Left ventricle myocardium inferior (tissue), 1 donor: ENCODE measurements at places on chromosomes 3 and 15. TPM values are rescaled to one million over a fixed set of nuclear protein-coding genes. Genes with fewer than 3 reads are reported as not detected.

- H3K27ac ChIP-seq, result no peak overlapping the region
- H3K36me3 ChIP-seq, result no peaks in the 10 kb centered on the region
- no peak overlapping the region for H3K4me3 ChIP-seq
- no peak for DNase-seq
Measured at GRCh38 chr3:127337911-127338531, 50.2 kb upstream of the PRR20G start.

Gene FRG2C
- total RNA-seq, result not detected

DNA sequence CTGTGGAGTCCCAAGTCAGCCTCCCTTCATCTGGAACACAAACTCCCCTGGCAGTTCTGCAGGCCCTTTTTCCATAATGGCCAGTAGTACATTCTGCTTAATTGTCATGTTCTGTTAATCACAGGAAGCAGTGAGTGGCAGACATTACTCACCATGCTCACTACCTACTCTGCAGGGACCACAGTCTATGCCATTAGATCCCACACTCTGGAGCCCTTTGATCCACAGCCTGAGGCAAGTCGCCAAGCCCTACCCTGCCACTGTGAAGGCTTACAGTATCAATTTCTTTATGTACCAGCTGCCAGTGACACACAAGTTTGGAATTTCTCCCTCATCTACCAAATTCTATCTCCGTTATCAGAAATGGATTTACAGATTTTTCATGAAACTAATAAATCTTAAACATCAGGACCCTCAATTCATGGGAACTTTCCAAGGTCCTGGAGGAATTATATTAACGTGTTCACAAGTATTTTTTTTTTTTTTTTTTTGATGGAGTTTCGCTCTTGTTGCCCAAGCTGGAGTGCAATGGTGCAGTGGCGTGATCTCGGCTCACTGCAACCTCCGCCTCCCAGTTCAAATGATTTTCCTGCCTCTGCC lies 20.6 kb upstream of the WWTR1 start:
- no peak overlapping the region for H3K27ac ChIP-seq
- no peak overlapping the region for H3K4me3 ChIP-seq
- H3K4me1 ChIP-seq, result no peaks in the 10 kb centered on the region
- H3K36me3 ChIP-seq, result no peaks in the 10 kb centered on the region
- DNase-seq, result no peak

- H3K4me1 ChIP-seq, result no peaks in the 10 kb centered on the region
- H3K4me3 ChIP-seq, result no peak within 1 kb of the TSS
- H3K27me3 ChIP-seq, result peaks cover 26% of the 10 kb centered on the region
- no peak for DNase-seq
- H3K27ac ChIP-seq, result no peak within 1 kb of the TSS
Measured at GRCh38 chr3:139020868-139021234, at the start of gene PRR23B. TSS of gene PRR23B (minus strand) at chr3:139020926. CDS start at chr3:139020661, 265 bp downstream.
